ENCODE measurements at places on chromosomes 13 and 19.

DNA sequence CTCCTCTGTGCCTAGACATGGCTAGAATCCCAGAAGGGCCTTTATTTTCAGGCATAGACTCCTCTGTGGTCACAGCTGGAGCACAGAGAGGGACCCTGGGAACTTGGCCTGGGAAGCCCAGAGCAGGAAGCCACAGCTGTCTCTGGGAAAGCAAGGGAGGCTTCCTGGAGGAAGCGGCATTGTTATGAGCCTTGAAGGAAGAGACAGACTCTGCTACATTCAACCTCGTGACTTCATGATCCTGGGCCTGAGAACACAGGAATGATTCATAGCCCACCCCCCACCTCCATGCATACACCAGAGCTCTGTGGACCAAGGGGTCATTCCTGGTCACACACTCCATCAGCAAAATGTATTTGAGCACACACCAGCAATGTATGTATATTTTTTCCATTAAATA is 8.6 kb downstream of the RDH8 start:
- DNase-seq: no peak

GRCh38 chr19:3409346-3410064 is 43.1 kb downstream of the NFIC start:
- DNase-seq: no peak

GRCh38 chr13:25901460-25902376 is 150.1 kb downstream of the SHISA2 start:
- DNase-seq: no peak

- no peak for DNase-seq
These were observed 41.6 kb downstream of the TM9SF2 start for GRCh38 chr13:99542788-99543406.

DNA sequence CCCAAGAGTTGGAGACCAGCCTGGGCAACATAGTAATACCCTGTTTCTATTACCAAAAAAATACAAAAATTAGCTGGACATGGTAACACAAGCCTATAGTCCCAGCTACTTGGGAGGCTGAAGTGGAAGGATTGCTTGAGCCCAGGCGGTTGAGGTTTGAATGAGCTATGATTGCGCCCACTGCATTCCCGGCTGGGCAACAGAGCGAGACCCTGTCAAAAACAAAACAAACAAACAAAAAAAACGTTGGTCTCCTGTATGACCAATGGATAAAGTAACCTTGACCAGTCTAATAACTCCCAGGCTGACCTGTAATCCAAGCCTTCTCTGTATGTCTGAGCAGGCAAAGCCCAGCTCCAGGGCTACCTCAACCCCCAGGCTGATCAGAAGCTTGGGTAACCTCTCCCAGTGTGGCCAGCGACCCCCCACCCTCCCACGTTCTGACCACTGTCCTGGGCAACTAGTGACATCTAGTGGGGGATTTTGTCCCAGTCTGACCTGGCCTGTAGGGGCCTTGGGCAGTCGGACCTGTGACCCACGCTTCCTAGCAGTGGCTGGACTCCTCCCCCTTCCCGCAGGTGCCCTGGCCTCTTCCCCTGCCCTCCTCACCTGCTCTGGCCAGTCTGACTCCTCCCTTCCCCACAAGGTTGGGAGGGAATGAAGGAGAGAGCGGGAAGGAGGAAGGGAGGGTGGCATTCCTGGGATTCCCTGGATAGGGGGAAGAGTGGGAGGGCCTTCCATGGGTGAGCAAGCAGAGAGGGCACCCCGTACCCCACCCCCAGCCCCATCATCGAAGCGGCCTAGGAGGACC is 1.0 kb upstream of the BCAM start:
- DNase-seq: peak; percentile 34

GRCh38 chr19:52922841-52923777 is at the start of gene ZNF888:
ZNF888 (minus strand) TSS chr19:52923428; CDS start chr19:52917873, 5,555 bp downstream.
- DNase-seq: peak; percentile 75

DNA sequence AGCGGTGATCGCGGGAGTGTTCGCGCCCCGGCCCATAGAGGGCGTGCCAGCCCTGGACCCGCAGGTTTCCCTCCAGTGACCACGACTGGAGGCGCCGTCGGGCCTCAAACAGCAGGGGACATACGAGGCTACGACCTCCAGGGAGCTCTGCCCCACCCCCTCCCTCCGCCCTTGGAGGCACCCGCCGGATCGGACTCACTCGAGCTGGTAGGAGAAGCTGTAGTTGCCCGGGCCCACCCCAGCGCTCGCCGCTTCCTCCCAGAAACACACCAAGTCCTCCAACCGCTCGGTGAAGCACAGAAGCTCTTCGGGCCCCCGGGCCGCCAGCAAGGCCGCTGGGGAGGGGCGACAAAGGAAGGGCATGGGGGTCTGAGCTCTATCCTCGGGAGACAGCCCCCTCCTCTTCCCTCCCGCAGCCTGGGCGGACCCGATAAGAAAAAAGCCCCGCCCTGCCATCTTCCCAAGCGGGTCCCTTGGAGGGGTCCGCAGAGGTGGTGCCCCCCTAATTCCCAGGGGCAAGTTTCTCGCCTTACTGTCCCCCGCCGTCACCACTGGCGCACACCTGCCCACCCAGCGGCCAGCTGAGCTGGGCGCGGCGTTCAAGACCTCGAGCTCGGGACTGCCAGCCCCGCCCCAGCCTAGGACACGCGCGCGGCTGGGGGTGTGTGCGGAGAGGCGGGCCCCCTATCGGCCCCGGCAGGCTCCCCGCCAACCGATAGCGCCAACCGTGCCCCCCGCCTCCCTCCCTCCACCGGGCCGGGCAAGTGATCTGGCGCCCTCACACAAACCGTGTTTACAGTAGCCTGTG is 1.0 kb downstream of the EPOR start:
- no peak for DNase-seq

DNA sequence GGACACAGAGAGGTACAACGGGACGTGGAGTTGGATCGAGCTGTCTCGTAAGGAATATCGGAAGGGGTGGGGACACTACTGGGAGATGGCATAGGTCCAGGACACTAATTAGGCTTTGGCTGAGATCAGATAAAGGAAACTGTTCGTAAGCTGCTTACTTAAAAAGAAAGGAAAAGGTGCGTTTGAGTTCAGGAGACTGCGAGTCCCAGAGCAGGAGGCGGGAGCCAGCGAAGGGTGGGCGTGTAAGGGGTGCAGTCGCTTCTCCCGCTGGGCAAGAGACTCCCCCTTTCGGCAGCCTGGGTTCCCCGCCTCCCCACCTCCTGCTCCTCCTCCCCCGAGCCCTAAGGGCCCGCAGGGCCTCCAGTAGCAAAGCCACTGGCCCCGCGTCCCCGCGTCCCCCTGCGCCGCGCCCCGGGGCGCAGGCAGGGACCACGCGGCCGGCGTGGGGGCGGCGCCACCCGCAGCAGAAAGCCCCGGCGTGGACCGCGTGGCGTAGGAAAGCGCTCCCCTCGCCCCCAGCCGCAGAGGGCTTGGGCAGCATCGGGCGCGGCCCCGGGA is 547 bp downstream of the ABCC4 start:
- peak; percentile 60 for DNase-seq

GRCh38 chr13:49395451-49395865 is 48.4 kb downstream of the CAB39L start:
- peak; percentile 88 for DNase-seq

DNA sequence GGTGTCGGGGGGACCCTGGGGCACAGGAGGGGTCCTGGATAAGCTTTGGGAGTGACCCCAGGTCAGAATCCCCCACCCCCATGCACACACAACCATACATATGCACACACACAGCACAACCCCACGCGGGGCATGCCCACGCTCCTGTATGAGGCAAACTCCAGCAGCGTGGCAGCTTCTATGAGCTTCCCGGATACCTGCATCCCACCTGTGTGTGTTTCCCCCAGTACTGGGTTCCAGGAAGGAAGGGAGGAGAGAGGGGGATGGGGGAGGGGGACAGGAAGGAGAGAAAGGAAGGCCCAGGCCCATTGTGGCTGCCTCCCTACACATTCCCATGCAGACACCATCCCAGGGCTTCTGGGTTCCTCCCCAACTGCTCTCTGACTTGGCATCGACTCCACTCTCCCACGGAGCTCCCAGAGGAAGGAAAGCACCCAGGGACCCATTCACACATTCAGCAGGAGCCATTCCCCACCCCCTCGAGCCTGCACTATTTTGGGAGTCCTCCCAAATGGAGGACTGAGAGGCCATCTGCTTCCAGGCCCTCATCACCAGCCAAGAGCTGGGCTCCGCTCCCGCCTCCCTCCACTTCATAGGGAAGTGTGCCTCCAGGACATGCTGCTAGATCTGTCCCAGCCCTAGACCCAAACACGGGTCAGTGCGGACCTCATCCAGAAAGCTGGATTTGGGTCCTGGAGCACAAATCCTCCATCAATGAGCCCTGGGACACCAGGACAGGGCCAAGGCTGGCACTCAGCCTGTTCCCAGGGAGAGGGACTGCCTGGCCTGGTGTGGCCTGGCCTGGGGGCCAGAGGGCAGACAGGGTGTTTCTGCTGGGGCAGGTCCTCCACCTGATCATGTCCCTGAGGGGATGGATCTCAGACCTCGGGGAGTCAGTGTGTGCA is 13.2 kb downstream of the PRR36 start:
- no peak for DNase-seq

DNA sequence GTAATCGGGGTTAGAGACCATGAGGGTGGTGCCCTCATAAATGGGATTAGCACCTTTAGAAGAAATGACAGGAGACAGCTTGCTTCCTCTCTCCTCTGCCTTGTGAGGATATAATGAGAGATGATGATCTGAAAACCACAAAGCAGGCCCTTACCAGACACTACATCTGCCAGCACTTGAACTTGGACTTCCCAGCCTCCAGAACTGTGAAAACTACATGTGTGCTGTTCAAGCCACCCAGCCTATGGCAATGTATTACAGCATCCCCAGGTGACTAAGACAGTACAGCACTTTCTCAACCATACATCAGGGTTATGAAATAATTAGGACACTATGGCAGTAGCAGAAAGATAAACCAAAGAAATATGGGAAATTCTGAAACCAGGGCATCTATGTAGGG is 7.4 kb downstream of the ZNF564 start:
- no peak for DNase-seq

GRCh38 chr19:43725468-43725867 is 9.6 kb downstream of the IRGC start:
- no peak for DNase-seq

DNA sequence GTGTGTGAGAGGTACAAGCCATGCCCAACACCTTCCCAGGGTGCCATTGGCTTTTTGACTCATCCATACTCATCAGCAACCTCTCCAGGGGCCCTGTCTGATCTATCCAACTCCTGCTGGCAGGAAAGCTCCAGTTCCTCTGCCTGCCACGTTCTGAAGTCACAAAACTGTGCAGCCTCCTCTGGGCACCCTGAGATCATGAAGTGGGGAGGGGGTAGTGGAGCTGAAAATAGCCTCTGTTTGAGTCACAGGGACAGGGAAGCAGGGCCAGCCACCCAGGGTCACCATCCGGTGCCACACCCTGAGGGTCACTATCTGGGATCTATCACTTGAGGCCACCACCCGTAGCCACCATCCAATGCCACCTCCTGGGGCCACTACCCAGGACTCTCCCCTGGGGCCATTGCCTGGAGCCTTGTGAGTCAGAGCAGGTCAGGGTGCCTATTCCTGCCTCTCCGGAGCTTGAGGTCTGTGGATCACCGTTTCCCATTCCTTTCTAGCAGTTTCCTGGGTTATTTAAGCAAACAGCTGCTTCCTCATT is 172.1 kb downstream of the NUFIP1 start:
- DNase-seq: no peak

- no peak for DNase-seq
These were observed 127.5 kb downstream of the SIPA1L3 start for GRCh38 chr19:38034492-38034860.

GRCh38 chr13:98976941-98977340 is 923 bp downstream of the DOCK9 start:
- peak; percentile 37 for DNase-seq

GRCh38 chr13:77861741-77862140 is 56.9 kb downstream of the EDNRB start:
- DNase-seq: no peak

- DNase-seq: no peak
These were observed 1.4 kb downstream of the ARHGEF18 start for GRCh38 chr19:7349961-7350711.

GRCh38 chr13:43782686-43783085 is 4.1 kb downstream of the ENOX1 start:
- DNase-seq: no peak

- DNase-seq: no peak
These were observed 413 bp downstream of the N4BP2L2 start for GRCh38 chr13:32538143-32538620.

- DNase-seq: no peak
These were observed 1.3 kb downstream of the ZNF180 start for GRCh38 chr19:44498988-44499387.

GRCh38 chr13:45199711-45200110 is 1.1 kb downstream of the KCTD4 start:
- no peak for DNase-seq

GRCh38 chr19:35673121-35673804 is 6.9 kb downstream of the UPK1A start:
- DNase-seq: peak; percentile 48

GRCh38 chr13:51284339-51284738 is 55.2 kb upstream of the SERPINE3 start:
- DNase-seq: no peak

- peak; percentile 37 for DNase-seq
These were observed 1286.4 kb downstream of the PCDH9 start for GRCh38 chr13:65943708-65944107.

DNA sequence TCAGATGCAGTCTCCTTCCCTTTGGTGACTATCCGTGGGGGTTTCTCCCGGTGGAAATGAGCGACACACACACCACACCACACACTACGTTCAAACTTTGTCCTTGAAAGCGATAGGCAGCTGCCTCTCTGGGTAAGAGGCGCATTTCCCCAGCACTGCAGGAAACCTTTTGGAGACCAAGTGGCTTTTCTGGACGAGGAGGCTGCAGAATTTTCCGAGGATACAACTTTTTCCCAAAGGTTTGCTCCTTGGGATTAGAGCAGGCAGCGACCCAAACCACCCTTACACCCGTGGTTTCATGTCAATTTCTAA is 38.2 kb upstream of the FLT1 start:
- DNase-seq: no peak

DNA sequence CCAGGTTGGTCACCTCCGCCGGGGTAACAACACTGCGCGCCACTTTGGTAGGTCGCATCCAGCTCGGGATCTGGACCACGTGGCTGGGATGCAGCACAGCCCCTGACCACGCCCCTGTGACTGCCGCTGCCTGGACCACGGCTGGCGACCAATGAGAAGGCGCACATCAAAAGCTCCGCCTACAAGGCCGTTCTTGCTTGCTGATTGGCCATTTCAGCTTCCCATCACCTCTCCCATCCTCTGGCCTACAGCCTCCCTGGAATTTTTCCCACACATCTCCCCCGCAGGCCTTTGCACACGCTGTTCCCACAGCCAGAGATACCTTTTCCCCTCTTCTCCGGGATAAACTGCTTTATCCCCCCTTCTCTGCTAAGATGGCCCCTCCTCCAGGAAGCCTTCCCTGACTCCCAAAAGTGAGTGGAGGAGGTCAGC is 12.5 kb upstream of the MAP1S start:
- no peak for DNase-seq

- no peak for DNase-seq
These were observed 27.5 kb upstream of the MIR17HG start for GRCh38 chr13:91319996-91320395.

DNA sequence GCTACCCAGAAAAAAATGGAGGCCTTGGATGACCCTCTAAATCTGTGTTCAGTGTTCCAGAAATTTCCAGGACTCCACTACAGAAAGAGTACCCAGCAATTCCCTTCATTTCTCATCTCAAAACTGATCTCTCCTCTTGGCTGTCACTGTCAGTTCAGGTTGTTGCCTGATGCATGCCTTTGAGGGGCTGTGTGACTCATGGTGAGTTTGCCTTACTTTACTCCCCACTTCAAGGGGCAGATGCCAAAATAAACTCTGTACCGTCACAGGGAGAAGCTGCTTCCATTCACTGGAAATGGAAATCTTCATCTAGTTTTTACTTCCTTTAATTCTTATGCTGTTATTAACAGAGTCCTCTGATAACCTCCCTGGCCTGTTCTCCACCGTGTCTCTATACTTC is 1075.0 kb downstream of the DIAPH3 start:
- DNase-seq: peak; percentile 48

Data from fibroblast of the aortic adventitia (primary cell).